ENCODE measurements at places on chromosomes 5 and 9. TPM values are rescaled to one million over a fixed set of nuclear protein-coding genes. Genes with fewer than 3 reads are reported as not detected.

Gene RANBP3L
- 3.3 TPM for total RNA-seq

Gene C9orf43
- total RNA-seq: 0.96 TPM

DNA sequence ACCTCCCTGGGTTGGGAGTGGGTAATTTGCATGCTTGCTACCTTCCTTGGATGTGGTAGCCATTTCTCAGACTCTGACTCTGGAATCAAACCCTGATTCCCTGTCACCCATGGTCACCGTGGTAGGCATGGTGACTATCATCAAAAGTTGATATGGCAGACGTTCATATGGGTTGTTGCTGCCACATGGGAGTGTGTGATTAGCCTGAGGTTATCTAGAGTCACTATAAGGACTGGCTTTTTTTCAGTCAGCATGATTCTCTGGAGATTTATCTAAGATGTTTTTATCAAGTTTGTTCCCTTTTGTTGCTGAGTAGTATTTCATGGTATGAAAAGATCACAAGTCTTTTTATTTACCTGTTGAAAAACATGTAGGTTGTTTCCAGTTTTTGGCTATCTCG, 7.0 kb downstream of the RCL1 start:
- DNase-seq: no peak

DNA sequence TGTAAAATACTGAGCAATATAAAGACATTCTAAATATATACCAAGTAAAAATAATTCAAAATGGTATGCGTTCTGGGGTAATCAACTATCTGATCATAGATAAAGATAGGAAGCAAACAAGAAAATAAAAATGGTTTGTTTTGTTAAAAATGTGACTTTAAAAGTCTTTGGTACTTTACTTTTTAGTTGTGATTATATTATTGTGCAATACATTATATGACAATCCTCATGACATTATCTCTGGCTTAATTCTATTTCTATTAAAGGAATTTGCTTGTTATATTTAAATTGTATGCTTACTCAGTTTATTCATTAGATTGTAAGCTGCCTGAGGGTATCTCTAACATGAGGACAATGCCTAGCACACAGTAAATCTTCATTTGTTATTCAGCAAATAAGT, 477.9 kb downstream of the TMEM38B start:
- DNase-seq: no peak

GRCh38 chr9:289121-289520, 74.5 kb downstream of the DOCK8 start:
- DNase-seq: no peak

Measured in left lobe of liver (tissue), 2 donors.